ENCODE measurements at places on chromosomes 11 and 22.
A peak's percentile ranks its signal among the peaks of the same experiment; 100 is the strongest.

DNA sequence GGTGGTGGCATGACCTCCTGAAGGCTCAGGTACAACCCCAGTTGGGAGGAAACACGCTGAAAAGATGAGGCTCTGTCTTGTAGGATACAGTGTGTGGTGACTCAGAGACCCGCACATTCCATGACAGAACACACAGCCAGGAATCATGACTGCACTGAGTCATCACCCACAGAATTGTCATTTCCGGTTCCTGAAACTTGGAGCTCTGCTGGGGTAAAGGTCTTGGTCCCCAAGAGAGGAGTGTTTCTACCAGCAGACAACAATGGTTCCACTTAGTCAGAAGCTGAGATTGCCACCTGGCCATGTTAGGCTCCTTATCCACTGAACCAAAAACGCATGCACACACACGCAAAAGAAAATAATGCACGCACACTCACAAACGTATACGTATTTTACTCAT, 31.5 kb upstream of the CYB5R3 start:
- DNase-seq: peak; percentile 92

DNA sequence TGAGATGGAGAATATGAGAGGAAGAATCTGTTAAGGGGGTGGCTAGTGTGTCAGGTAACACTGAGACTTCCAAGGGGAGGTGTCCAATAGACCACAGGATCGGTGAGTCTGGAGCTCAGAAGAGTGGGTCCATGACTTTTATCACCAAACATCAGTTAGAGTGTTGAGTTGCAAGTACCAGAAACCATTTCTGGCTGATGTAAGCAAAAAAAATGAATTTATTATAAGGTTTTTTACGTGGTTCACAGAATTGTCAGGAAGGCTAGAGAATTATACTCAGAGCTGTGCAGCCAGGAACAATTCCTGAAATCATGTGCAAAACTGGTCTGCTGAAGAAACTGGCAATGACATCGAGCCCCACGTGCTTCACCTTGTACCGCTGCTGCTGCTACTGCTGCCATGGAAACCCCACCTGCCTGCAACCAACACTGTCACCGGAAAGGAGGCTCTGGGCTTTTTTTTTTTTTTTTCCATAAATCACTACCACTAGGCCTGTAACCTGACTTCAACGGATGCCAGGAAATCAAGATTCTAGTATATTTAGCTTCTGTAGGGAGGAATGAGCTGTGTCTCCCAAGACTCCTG, 16.6 kb upstream of the STK33 start:
- DNase-seq: no peak

- peak; percentile 69 for DNase-seq
Observed at GRCh38 chr22:27405672-27406388, 395.7 kb downstream of the MN1 start.

DNA sequence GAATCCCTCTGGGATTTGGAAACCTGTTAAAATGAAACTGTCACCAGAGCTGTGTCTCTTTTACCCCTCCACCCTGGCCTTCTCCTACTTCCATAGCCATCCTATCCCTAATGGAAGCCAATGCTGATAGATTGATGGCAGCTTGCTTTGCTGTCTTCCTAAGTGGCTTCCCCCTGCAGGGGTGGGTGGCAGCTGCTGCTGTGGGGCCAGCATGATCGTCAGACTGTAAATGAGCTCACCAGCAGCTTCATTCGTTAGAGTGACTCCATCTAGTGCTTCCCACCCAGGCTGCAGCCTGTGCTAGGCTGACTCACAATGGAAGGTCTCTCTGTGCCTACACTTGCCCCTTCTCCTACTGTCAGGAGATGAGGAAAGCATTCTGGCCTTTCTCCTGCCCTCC, 311.0 kb downstream of the BUD13 start:
- no peak for DNase-seq

GRCh38 chr11:44822369-44822768, 95.6 kb downstream of the TSPAN18 start:
- DNase-seq: no peak

DNA sequence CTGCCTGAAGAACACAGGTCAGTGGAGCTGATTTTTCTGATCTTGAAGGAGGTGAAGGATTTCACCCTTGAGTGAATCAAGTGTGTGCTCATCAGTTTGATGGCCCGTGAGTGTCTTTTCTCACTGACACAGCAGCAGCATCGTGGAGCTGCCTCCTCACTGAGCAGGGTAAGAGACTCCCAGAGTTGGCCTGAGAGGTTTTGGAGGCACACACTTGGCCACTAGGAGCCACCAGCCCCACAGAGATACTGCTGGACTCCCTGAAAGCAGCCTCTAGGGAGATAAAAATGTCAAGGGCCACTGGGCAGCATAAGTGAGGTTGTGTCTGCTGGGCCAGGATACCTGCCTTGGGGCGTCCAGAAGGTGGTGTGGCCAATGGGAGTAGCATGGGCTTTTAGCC, 245.4 kb downstream of the GRIK4 start:
- no peak for DNase-seq

GRCh38 chr11:83951521-83951920, 665.4 kb upstream of the CCDC90B start:
- DNase-seq: no peak

DNA sequence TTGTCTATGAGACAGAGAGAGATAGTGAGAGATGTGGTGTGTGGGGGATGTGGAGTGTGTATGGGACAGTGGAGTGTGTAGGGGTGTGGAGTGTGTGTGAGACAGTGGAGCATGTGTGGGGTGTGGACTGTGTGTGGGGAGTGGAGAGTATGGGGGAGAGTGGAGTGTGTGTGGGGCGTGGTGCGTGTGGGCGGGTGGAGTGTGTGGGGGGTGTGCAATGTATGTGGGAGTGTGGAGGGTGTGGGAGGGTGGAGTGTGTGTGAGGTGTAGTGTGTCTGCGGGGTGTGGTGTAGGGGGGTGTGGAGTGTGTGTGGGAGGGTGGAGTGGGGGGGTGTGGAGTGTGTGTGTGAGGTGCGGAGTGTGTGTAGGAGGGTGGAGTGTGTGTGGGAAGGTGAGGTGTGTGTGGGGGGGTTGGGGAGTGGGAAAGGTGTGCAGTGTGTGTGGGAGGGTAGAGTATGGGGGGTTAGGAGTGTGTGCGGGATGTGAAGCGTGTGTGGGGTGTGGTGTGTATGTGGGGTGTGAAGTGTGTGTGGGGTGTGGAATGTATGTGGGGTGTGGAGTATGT, 356.9 kb downstream of the CADM1 start:
- no peak for DNase-seq

GRCh38 chr11:58125469-58125868, at the start of gene OR9I1:
Gene OR9I1, minus strand, starts transcription at chr11:58125530. Its CDS starts 6,086 bp downstream, at chr11:58119444.
- no peak for DNase-seq

GRCh38 chr11:118530683-118531596, at the start of gene TMEM25:
Gene TMEM25, plus strand, starts transcription at chr11:118531192. Its CDS starts 610 bp downstream, at chr11:118531802.
- DNase-seq: no peak

DNA sequence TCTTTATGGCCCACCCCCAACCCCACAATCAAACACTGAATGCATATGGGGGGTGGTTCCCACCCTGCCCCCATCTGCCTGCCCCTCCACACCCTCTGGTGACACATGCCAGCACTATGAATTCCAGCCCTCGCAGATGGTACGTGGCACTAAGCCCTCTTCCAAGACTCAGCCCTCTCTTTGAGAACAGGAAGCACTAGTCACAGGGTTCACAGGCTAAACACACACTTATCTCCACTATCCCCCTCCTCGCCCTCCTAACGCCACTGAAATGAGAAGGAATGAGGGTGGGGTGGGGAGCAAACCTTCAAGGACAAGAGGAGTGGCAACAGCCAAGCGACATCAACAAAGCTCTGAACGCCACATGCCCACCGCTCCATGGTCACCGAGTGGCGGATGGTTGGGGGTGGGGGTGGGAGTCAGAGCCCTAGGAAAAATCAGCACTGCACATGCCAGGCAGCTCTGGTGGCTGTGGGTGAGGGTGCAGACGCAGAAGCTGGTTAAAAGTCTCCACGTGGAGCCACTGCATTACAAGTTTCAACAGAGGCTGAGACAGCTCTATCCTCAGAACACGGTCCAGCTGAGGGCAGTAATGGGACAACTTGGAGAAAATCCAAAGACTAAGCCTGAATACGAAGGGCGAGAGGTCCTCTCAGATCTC, 33.6 kb downstream of the TMEM184B start:
- peak; percentile 62 for DNase-seq

- DNase-seq: no peak
Observed at GRCh38 chr11:114447892-114448291, 8.6 kb downstream of the REXO2 start.

DNA sequence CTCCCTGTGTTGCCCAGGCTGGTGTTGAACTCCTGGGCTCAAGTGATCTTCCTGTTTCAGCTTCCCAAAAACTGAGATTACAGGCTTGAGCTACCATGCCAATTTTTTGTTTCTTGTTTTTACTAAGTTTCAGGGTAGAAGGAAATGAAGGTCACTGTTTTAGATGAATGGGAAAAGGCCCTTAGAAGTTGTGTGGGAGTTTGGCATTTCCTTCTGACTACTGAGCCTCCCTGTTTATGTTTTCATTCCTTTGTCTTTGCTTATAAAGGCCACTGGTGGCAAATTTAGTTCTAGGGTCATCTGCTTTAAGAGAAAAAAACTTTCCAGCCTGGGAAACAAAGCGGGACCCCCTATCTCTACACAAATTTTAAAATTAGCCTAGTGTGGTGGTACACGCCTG, 22.1 kb downstream of the SRPRA start:
- no peak for DNase-seq

All from MCF 10A (cell line).